Urothelium cell line (cell line): ENCODE measurements at places on chromosomes 16 and 17.

GRCh38 chr17:81422776-81423697 is 27.8 kb downstream of the BAHCC1 start:
- DNase-seq, result peak; percentile 95

- DNase-seq, result no peak
These were observed 377.7 kb upstream of the CDH11 start for GRCh38 chr16:65499566-65499965.

- no peak for DNase-seq
These were observed 80.3 kb upstream of the GRIN2A start for GRCh38 chr16:10262377-10263132.

DNA sequence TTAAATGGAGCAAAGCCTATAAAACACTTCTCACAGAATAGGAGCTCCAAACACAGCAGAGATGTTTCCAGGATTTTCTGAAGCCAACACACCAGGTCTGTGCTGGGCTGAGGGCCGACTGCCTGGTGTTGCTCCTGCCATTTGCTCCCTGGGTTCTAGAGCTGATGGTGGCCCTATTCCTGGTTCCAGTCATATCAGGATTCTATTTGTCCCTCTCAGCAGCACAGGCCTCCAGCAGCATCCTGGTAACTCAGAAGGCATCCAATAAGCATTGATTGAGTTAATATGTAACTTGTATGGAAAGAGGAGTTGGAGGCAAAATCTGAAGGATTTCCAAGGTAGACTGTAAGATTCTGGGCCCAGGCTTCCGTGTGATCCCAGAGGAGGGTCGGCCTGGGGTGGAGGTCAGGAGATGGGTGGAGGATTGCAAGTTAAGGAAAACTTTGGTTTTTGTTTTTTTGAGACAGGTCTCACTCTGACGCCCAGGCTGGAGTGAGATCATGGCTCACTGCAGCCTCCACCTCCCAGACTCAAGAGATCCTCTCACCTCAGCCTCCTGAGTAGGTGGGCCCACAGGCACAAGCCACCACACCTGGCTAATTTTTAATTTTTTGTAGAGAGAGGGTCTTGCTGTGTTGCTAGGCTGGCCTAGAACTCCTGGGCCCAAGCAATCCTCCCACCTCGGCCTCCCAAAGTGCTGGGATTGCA is 5.7 kb downstream of the NUPR1 start:
- DNase-seq, result no peak

DNA sequence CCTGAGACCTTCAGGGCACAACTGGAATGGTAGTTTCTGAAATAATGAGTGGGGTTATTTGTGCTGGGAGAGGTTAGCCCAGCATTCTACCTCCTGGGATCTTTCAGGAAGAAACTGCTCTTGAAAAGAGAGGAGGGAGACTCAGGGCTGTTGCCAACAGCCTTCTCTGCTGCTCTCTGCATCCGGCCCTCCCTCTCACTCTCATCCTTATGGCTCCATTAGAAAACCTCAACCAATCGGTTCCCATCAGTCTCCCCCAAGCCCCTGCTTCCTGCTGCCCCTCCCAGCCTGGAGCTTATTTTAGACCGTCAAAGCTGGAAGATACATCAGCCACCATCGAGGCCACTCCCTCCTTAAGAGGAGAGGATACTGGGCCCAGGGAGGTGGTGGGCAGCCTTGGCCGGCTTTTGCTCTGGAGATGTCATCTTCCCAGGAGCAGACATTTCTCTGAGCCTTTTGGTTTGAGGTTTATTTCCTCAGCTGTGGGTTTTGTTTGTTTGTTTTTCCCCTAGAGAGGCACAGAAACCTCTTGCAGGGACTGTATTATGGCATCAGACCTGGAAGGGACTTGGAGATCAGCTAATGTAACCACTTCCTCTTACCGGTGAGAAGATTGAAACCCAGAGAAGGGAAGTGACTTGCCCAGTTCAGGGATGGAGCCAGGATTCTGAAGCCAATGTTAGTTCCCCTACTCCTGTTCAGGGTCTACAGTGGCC is 2.7 kb downstream of the MPRIP start:
- no peak for DNase-seq

- no peak for DNase-seq
These were observed 17.2 kb downstream of the USP7 start for GRCh38 chr16:8946544-8946943.

DNA sequence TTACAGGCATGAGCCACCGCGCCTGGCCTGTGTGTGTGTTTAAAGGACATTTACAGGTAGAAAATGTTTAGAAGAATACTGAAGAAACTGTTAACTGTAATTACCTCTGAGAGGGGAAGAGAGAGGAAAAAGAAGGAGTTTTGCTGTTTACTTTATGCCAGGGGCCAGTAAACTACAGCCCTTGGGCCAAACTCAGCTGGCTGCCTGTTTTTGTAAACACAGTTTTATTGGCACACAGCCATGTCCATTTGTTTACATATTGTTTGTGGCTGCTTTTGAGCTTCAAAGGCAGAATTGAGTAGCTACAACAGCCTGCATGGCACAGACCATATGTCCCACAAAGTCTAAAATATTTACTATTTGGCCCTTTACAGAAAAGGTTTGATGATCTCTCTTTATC is 76.4 kb downstream of the GPR139 start:
- DNase-seq, result no peak

- no peak for DNase-seq
These were observed 53.2 kb upstream of the ZNF750 start for GRCh38 chr17:82892899-82893565.
